MV-4-11 (cell line): ENCODE measurements at places on chromosomes 4 and X.

GRCh38 chr4:186225848-186226247, 1.5 kb upstream of the KLKB1 start:
- DNase-seq: no peak

GRCh38 chrX:18353931-18354368, 538 bp downstream of the SCML2 start:
- no peak for DNase-seq

DNA sequence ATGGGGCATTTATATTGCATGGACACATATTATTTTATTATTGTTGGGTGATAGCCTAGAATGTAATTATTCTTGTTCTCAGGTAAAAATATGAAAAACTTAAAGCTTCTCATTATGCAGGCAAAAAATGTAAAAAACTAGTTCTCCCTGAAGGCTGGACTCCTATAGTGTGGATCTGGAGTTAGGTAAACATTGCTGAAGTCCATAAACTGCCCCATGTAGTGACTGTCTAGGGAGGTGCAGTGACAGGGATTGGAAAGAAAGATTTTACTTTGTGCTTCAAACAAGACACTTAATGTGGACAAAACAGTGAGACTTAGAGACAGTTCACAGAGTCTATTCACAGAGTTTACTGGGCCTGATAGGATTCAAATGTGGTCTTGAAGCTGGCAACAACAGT, 17.0 kb downstream of the ADH6 start:
- DNase-seq: no peak

DNA sequence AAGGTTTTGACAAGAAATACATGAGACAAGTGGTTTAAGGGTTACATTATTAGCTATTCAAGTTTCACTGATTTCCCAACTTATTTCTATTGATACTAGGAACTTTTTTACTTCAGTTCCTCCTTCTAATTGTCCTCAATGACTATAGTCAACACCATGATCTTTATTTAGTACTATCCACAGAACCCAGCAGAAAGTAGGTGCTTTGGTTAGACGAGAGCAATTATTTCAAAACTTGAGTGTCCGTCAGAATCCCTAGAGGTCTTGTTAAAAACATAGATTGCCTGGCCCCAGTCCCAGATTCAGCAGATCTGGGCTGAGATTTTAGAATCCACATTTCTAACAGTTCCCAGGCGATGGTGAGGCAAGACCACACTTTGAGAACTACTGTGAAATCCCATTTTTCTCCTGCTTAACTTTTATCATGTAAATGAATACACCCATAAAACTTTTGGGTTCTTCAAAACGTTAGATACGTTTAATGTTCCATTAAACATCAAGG, 17.9 kb downstream of the EXOC1 start:
- no peak for DNase-seq

- no peak for DNase-seq
Observed at GRCh38 chr4:167183036-167183435, 51.3 kb downstream of the SPOCK3 start.

DNA sequence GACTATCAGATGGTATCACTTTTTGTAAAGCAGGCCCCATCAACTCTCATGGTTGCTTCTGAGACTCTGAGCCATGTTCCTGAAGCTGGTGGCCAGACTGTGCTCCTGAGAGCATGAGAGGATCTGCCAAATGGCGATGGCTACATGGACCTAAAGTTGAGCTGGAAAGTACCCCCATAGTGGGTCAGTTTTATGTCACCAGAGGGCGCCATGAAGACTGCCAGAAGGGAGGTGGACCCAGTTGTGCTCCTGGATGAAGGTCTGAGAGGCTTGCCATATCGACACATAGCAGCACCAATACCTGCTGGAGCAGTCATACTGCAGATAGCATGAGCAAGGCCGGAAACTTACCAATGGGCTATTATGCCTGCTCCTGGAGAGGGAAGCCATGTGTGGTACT, 105.7 kb downstream of the SLITRK2 start:
- no peak for DNase-seq

- peak; percentile 37 for DNase-seq
Observed at GRCh38 chr4:84379917-84380641, 119.0 kb downstream of the NKX6-1 start.

DNA sequence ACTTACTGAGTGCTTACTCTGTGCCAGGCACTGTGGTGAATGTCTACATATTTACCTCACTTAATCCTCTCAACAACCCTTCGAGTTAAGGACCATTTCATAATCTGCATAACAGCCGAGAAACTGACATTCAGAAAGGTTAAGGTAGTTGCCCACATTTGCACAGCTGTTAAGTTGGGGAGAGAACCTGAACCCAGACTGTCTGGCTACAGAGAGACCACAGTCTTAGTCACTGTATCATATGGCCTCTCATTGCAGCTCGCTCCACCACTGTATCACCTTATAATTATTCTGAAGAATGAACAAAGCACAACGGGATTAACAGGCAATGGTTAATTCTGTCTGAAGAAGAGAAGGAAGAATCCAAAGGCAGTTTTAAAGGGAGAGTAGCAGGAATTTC, 98.5 kb downstream of the ADGRA3 start:
- DNase-seq: no peak

DNA sequence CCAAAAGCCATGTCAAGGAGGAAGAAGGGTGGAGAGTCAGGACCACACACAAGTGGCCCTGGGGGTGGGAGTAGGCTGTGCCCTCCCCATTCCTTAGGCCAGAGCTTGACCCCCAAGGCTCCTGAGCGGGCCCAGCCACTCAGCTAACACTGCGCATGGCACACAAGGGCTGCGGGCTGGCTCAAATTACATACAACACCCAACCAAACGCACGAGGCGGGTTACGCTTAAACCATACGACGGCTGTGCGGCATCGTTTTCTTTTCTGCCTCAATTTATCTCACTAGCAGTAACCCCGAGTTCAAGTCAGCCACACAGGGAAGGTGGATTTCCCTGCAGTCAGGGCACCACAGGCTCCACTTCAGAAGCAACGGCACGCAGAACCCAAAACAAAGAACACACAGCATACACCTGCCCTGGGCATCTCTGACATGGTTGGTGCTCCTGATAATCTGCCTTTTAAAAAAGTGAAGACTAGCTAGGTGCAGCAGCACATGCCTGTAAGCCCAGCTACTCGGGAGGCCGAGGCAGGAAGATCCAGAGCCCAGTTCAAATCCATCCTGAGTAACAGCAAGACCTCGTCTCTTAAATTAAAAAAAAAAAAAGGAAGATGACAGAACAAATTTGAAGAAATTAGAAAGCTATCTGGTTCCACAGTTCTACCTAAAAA, 2.9 kb downstream of the GAK start:
- DNase-seq: no peak

- DNase-seq: no peak
Observed at GRCh38 chr4:3098346-3098745, 23.9 kb downstream of the HTT start.

- DNase-seq: no peak
Observed at GRCh38 chrX:50106051-50106675, 94.6 kb downstream of the AKAP4 start.

DNA sequence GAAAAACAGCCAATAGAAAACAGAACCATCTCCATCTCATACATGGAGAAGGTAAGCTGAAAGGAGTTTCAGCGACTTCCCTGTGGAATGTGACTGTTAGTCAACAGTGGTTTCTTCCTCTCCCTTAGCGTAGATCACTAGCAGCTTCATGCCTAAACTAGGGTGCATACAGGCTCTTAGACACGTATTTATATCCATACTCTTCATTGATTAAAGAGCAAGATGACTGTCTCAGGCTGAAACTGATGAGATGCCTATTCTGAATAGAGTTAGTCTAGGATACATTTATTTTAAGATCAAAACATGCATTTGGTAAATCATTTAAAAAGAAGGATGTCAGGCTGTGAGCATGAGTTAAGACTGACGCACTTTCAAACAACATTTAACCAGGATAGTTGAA, 423.3 kb downstream of the ARHGAP24 start:
- DNase-seq: no peak

DNA sequence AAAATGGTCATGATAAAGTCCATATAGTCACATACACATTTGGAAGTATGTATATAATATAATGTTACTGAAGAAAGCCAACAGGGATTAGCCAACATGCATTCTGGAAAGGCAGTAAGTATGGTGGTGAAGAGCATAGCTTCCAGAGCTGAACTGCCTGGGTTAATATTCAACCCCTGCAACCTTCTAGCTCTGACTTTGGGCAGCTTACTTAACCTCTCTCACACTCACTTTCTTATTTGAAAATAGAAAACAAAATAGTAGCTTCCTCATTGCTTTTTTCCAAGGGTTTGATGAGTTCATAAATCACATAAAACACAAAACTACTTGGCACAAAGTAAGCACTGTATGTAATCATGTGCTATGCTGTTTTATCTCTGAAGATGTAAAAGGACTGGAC, 216.4 kb downstream of the CHIC2 start:
- no peak for DNase-seq

- no peak for DNase-seq
Observed at GRCh38 chr4:187166886-187167512, 443.3 kb upstream of the FAT1 start.

- DNase-seq: no peak
Observed at GRCh38 chr4:173237762-173238161, 69.2 kb downstream of the GALNT7 start.

DNA sequence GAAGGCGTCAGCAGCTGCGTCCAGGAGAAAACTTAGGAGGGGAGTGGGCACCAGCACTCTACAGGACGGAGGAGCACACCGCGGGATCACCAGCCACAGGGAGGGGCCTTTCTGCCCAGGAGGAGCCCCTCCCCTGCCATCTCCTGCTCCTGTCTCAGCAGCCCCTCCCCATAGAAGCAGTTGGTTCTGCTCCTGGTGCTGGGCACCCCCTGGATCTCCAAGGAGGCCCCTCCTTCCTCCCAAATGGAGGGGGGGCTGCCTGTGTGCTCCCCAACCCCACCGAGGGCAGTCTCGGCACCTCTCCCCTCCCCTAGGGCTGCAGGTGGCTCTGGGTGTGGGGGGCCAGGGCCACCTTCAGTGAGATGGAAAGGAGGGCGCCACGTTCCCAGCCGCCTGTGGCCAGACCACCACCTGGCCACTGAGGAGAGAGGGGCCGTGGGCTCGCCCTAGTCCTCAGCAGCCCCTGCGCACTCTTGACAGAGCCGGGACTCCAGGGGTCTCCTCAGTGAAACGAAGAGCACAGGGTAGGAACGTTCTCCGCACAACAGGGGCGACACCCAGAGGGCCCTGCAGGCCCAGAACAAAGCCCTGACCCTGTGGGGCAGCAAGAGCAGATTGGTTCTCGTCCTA, 37.8 kb downstream of the CPLX1 start:
- no peak for DNase-seq

DNA sequence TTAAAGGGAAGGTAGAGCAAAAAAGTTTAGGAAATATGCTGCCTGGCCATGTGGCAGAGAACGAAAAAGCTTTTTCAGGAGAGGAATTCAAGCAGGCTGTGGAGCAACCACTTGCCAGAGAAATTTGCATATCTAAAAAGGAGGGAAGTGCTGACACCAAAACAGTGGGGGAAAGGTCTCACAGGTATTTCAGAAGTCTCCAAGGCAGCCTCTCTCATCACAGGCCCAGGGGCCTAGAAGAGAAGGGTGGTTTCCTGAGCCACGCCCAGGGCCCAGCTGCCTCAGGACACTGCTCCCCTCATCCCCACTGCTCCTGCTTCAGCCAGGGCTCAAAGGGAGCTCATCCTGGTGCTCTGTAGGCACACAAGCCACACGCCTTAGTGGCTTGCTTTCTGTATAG, 29.9 kb upstream of the STS start:
- DNase-seq: no peak

DNA sequence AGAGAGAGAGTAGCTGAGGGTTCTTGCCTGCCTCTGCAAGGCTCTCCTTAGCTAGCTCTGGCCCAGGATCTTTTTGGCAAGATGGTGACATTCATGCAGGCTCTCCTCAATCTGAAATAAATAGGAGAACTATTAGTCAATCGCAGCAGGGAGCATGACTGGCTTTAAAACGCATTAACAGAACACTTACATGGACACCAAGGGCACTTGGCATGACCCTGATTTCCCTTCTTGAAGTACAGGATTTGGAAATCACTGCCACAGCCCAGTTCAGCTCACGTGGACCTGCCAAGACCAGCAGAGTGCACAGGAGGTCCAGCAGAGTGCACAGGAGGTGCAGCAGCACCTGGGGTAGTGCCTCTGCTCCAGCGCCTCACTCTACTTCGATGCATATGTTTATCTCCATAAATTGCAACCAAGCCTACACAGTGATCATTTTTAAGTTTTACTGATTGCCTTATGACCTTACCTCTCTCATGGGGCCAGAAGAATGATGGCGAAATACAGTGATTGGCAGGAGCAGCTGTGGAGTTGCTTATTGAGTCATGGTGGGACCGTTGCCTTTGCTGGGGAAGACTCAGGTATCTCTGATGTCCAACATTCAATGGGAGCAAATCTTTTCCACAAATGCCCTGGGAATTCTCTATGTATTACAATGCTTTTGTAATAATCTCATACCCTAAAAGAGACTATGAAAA, 122.4 kb downstream of the SYNPO2 start:
- no peak for DNase-seq

- no peak for DNase-seq
Observed at GRCh38 chr4:120855307-120856001, 67.1 kb downstream of the PRDM5 start.

GRCh38 chr4:11111370-11111769, 317.3 kb downstream of the HS3ST1 start:
- no peak for DNase-seq

GRCh38 chr4:1012034-1012739, 761 bp downstream of the FGFRL1 start:
- DNase-seq: no peak

DNA sequence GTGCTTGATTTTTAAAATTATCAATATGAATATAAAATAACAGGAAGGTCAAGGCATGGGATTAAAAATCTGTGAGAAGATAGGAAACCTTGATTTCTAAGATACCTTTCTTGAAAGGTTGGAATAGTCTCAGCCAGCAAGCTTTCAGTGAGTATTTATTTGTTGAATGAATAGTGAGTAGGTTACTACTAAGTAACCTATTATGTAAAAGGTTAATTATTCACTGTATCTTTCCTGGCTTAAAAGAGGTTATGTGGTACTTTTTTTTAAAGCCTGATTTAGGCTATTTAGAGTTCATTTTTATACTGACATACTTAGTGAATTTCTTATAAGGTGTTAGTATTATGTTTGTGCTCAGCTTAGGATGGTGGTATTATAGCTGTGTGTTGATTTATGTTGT, 123.5 kb downstream of the PTPN13 start:
- no peak for DNase-seq
